Right hindlimb (tissue), 1 donor: ENCODE measurements at places on chromosomes 7 and 10.

DNA sequence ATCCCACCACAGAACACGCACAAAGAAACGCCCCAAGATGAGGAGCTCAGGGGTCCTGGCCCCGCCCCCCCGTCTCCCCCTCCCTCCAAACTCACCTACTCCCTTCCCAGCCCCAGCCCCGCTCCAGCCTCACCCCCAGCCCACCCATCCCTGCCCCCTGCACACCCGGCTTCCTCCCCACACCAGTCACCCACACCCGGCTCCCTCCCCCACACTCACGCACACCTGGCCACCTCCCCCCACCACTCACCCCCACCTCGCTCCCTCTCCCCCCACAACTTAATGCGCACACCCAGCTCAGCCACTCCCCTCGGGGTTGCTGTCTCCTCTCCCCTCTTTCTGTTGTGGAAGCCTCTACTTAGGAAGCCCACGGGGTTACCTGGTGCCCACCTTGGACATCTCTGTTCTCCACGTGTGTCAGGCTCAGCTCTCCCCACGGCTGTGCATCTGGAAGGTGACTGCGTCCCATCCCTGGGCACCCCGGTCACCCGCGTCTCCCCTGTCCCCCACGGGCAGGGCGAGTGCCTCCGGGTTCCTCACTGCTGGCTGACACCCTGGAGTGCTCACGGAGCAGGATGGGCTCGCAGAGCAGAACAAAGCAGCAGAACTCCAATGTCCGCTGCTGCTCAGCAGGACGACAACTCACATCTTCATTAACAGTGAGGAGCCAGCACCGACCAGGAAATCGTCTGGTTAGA, 166.8 kb downstream of the USP6NL start:
- no peak for DNase-seq

DNA sequence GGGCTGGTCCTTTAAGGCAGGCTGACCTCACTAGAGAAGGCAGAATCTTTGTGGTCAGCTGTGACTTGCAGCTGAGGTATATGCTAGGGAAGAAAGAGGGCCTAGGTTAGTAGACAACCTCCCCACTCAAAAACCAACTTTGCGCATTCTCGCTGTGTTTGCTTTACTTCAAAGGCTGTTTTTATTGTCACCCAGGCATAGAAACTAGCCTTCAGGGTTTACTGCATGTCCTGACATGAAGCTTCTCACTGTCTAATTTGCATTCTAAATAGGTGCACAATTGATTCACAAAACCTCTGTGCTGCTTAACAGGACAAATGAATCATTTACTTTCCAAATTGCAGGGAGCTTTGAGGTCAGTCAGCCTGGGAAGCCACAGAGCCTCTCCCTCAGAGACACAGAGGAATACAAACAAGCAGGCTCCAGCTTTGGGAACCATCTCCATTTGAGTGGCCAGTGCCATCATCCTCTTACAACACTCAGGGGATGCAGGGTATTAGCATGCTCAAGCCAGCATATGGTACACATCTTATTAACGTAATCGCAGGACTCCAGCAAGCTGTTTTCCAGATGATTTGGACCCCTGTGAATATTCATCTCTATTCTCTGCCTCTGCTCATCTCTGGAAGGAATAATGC, 596.4 kb upstream of the GHITM start:
- no peak for DNase-seq

- DNase-seq, result no peak
Observed at GRCh38 chr10:1054684-1055083, 1.5 kb upstream of the WDR37 start.

GRCh38 chr7:49775949-49776443, 2.6 kb downstream of the VWC2 start:
- DNase-seq, result no peak

DNA sequence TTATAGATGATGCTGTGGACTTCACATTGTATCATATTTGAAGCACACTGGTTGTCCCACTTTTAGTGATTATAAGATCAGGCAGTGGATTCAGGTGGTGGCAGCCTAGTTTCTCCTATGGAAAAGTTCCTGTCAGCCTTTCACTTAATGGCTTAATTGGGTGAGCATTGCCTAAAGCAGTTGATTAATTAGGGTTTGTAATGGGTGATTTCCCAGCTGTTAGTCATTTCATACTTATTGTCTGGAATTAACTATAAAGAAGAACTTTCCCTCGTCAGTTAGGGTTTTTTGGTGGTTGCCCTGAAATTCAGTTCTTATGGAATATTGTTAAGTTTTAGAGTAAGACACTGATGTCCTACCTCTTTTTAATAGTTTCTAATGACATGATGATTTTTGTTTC, 78.8 kb downstream of the SLC25A40 start:
- no peak for DNase-seq

DNA sequence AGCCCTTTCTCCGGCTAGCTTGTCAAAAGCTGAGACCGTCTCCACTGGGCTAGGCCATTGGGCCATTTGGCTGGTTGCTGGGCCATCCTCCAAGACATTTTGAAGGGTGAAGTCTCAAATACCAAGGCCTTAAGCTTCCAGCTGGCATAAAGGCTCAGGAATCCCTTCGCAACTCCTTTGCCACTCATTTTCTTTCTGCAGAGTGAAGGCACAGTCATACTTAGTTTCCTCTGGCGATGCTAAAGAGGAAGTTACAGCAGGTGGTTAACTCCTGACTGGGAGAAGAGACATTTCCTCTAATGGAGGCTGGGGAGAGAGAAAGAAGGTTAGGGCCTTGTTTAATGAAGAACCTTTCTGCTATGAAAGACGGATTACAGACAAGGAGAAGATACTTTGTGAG, 4.8 kb upstream of the REPIN1 start:
- no peak for DNase-seq
